Adipocyte (in vitro differentiated cells): ENCODE measurements at places on chromosomes 3 and 15.
A peak's percentile ranks its signal among the peaks of the same experiment; 100 is the strongest.

DNA sequence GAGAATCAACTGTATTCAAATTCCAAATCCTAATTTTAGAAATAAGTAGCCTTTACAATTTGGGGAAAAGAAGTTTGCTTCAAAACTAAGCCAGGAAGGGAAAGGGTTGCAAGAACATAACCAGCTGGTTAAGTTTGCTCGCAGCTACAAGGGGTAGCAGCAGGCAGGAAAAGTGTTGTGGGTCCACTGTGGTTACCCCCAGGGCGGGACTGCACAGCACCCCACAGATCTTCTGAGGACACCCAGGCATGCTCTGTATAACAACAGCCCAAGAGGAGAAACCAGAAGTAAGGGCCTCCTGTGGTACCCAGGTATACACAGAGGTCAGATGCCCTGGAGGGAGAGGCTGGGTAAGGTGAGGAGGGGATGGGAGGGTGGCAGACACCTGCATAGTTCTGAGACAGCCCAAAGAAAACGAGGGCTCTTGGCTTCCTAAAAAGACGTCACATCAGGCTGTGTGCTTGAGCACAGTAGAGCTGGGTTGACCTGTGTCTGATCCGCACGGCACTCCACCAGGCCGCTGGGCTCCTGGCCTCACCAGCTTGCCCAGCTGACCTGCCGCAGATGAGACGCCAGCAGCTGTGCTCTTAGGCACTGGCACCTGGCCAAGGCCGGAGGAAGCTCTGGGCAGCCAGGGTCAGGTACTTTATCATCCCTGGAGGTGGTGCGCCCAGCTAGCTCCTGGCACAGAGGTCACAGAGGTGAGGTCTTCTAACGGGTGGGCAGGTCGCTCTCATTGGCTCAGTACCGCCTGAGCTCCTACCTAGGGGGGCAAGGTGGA is 81.8 kb upstream of the SNRPA1 start:
- no peak for DNase-seq

GRCh38 chr3:152322756-152323155 is 54.0 kb downstream of the MBNL1 start:
- no peak for DNase-seq

DNA sequence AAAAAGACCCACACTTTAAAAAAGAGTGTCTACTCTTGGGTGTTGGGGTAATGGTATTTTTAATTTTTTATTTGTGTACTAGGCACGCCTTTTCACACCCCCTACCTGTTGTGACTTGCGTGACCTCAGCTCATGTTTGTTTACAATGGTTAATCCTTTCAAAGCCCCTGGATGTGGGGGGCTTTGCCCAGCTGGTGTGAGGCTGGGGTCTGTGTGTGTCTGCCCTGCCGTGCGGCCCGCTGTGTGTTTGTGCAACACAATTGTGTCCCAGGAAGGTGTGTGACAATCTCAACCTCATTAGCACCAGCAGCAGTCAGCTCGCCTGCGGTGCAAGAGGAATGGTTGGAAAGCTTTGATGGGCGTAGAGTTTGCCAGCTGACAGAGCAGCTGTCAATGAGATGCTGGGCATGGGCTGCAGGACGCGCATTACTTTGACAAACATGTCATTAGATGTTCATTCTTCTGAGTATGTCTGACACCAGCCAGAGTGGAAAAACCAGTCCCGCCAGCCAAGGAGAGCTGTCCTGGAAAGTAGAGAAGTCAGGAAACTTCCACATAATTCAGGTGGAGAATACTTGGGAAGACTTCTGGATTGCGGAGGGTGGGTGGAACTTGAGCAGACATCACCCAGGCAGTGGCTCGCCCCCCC is 9.6 kb downstream of the LRRK1 start:
- DNase-seq = no peak

DNA sequence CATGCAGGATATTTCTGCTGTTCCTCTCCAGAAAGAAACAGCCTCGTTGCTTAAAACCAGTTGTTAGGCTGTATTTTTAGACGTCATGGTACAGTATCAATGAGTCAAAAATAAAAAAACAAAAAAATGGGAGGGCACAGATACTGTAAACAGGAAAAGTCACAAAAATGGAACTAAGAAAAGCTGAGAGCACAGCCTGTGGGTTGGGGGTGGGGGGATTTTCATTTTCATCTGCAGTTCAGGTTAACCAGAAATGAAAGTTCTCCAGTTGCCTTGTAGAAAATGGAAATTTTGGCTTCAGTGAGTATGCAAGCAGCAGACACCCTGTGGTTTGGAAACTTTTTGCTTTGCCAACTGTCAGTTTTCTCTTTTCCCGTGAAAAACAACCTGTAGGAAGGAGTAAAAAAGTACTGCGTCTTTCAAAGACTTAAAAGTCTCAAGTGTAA is 59.0 kb downstream of the FRMD4B start:
- peak; percentile 37 for DNase-seq

GRCh38 chr3:121718205-121718846 is 31.2 kb downstream of the GOLGB1 start:
- no peak for DNase-seq

- no peak for DNase-seq
These were observed 139.6 kb upstream of the ZBTB20 start for GRCh38 chr3:115286529-115287197.

DNA sequence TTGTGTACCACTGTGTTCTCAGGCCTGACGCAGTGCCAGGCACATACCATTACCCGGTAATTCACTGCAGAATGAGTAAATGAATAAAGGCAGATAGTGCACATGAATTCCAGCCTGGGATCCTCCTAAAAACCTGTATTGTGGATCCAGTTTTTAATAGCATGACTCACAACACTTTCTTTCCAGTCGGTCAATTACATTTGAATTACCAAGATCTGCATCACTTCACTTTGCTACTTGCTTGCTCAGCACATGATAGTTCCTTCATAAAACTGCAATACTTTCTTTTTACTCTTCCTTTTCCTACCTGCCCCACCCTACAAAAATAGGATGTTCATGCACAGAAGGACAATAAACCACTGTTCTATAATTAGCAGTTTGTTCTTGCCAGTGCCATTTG is 553.8 kb downstream of the MAGI1 start:
- no peak for DNase-seq

- DNase-seq = no peak
These were observed 136.4 kb downstream of the CLASP2 start for GRCh38 chr3:33581666-33582065.

- no peak for DNase-seq
These were observed 29.6 kb downstream of the CHRD start for GRCh38 chr3:184409331-184409926.

DNA sequence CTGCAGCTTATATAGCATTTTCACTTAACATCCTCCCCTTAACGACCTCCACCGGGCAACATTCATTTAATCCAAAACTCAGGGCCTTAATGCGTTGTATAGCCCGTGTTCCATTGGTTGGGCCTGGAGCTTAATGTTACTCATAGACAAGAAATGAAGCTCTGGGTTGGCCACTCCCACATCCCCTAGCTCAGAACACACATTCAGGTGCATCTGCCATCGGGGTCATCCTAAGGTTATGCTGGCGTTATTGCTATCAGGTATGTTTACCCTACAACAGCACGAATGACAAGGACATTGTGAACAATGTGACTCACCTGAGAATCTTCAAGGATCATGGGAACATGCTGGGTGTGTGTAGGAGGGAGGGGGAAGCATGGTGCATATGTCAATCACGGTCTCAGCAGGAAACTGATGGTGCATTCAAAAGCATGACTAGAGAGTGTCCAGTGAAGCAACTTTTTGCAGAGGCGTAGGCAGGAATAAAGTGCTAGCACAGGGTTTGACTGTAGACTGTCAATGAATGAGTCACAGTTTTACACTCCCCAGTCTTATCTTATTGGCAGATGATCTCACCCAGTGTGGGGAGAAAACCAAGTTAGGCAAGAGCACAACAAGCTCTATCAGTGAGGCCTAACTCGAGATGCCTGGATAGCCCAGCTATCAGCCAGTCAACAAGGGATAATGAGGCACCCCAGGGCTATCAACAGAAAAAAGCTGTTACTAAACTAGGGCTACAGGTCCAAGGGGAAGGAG is 402.1 kb upstream of the MCTP2 start:
- DNase-seq = no peak

DNA sequence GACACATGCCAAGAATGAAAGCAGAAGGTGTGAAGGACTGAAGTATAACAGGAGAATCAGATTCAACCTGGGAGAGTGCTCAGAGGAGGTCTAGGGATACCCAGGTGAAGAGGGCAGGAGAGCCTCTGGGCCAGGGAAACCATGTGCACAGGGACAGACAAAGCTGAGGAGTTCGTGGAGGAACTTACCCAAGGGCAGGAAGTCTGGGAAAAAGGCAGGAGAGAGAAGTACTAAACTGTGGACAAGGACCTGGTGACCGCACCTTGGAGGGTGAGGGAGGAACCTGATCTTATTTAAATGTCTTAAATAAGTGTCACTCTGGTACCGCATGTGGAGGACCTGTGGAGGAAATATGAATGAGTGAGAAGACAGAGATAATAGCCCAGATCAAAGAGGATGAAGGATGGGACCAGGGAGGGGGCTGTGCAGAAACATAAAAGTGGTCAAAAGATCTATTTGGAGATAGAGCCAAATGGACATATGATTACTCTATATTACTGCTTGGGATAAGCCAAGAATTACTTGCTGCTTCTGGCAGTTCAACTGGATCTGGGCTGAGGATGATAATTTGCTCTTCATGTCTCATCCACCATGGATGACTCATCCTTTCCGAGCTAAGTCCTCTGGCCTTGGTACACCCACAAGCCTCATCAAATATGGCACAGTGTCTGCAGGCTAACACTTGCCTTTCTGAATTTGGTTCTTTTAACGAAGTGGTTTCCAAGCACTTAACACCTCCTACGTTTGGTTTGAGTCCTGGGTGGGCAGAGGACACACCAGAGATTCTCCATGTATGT is 116.9 kb upstream of the NMNAT3 start:
- peak; percentile 4 for DNase-seq

GRCh38 chr15:40263024-40263754 is 19.7 kb downstream of the ANKRD63 start:
- DNase-seq = peak; percentile 81

GRCh38 chr3:156465194-156465593 is 89.7 kb downstream of the SSR3 start:
- DNase-seq = no peak

- DNase-seq = peak; percentile 8
These were observed 140.7 kb upstream of the RARB start for GRCh38 chr3:25287291-25287884.

DNA sequence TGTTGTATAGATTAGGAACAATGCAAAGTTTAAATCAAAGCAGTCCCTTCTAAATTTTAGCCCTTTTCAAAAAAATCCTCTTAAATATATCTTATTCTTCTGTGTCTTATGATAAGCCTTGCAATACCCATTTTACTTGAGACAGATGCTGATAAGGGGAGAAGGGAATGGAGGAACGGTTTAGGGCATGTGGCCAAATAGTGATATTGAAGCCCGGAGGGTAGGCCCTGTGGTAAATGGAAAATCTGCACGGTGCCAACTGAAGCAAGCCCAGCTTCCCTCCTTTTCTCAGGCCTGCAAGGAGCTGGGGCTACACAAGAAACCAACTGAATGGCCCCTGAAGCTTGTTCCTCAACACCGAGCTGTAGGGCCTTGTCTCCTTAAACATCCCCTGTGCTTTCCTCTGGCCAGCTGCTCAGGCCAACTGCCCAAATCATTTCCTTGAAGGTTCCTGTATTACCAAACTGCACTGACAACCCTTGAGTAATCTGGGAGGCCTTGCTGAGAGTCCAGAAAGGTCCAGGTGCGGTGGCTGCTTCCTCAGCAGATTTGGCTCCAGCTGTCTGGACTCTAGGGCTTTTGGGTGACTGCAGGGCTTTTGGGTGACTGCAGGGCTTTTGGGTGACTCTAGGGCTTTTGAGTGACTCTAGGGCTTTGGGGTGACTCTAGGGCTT is 67.2 kb downstream of the NCEH1 start:
- DNase-seq = no peak

GRCh38 chr15:99438224-99438585 is 127.6 kb upstream of the MEF2A start:
- no peak for DNase-seq

DNA sequence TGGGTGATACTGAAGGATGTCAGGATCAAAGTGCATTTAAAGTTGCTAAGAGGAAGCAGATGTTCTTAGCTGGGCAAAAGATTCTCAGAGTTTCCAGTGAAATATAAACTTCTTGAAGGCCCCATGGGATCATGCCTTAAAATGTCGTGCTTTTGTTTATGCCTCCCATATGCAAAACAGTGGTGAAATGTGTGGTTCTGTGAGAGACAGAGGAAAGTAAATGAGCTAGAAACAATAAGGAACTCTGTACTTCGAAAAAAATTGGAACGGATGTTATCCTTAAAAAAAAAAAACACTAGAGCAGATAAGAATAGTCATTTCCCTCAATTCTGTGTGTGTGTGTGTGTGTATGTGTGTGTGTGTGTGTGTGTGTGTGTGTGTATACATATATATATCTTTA is 497.0 kb upstream of the TBL1XR1 start:
- peak; percentile 90 for DNase-seq

GRCh38 chr15:62445244-62445643 is 280.2 kb upstream of the C2CD4B start:
- no peak for DNase-seq

GRCh38 chr3:147799601-147800000 is 390.4 kb downstream of the ZIC1 start:
- DNase-seq = peak; percentile 16

DNA sequence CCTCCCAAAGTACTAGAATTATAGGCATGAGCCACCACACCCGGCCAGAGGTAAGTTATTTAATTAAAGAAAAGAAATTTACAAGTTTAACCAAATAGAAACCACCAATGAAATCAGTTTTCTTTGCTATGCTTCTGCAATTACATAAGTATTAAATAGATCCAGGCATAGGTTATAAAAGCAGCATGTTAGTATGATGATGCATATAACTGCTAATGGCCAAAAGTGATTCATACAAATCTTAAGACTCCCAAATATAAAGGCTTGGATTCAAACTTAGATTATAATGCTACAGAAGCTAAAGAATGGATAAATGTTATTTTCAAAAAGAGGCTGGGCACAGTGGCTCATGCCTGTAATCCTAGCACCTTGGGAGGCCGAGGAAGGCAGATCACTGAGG is 32.8 kb upstream of the HDC start:
- DNase-seq = no peak

DNA sequence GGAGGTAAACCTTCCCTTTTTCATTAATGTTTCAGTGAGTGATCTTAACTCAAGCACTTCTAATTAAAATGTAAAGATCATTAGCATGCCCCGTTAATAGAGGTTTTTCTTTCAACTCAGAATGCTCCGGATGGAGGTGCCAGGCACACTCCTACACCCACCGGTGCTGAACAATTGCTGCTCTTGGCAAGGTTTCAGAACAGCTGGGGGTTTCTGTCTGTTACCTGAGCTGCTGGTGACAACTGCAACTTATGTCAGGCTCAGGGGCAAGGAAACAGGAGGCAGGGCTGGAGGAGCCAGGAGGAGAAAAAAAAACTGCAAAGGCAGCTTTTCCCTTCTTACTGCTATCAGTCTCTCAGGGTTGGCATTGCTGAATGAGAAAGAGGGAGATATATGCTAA is 250.1 kb downstream of the DIPK2A start:
- DNase-seq = no peak

DNA sequence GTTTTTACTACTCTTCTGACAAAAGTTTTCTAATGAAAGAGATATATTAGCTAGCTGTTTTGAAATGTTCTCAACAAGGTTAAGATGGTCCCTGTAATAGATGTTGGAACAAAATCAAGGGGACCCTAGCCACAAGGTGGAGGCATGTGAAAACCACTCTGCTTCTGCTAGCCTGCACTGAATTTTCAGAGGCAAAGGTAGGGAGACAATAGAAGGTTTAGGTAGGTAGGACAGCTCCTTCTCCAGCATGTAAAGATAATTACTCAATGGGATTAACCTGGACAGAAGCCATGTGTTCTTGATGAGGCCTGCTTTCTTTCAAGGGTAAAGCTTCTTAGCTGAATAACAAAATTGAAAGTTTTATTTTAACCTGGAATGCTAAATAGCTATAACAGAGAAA is 333.5 kb downstream of the LSAMP start:
- DNase-seq = no peak
